ENCODE measurements at places on chromosomes 11 and 22.

GRCh38 chr11:32092581-32093170 is 1.8 kb downstream of the RCN1 start:
- H3K27ac ChIP-seq = peak overlapping the region; percentile 56
- peaks cover 41% of the 10 kb centered on the region for H3K4me1 ChIP-seq
- peaks cover 22% of the 10 kb centered on the region for H3K36me3 ChIP-seq
- no peak for DNase-seq

DNA sequence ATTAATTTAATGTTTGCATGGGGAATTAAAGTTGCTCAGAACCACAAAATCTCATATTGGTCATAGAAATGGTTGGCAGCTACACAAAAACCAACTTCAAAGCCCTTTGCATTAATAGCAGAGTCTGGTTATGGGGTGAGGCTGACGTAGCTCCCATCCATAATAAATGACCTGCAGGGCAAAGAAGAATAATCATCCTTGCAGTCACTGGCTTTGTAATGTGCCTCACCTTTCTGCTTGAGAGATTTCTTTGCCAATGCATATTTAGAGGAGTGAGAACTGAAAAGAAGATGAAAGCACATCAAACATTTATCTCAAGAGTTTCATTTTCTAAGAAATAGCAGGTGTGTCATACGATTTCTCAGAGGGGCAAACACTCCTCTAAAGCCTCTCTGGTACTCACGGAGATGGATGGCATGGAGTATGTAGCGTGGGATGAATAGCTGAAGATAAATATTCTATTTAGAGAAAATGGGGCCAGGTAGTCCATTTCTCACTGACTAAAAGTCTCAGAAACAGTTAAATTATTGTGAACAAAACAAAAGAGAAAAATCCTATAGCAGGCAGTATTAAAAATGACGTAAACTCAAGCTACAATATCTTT is 1491.9 kb downstream of the FAM181B start:
- peaks cover 4% of the 10 kb centered on the region for H3K27me3 ChIP-seq
- H3K27ac ChIP-seq = no peak overlapping the region
- DNase-seq = no peak

GRCh38 chr11:23569547-23569946 is 709.3 kb upstream of the CCDC179 start:
- H3K27ac ChIP-seq = no peak overlapping the region
- H3K4me1 ChIP-seq = no peaks in the 10 kb centered on the region
- H3K4me3 ChIP-seq = no peak overlapping the region
- no peak for DNase-seq
- no peaks in the 10 kb centered on the region for H3K36me3 ChIP-seq

- H3K4me1 ChIP-seq = no peaks in the 10 kb centered on the region
- no peak overlapping the region for H3K27ac ChIP-seq
- no peak for DNase-seq
- peaks cover 10% of the 10 kb centered on the region for H3K27me3 ChIP-seq
Measured at GRCh38 chr11:19392321-19392720, 151.6 kb upstream of the E2F8 start.

- peak; percentile 56 for DNase-seq
- no peaks in the 10 kb centered on the region for H3K27me3 ChIP-seq
- H3K36me3 ChIP-seq = peaks cover 20% of the 10 kb centered on the region
Measured at GRCh38 chr11:119094816-119095065, 6.9 kb downstream of the DPAGT1 start.

GRCh38 chr11:126720539-126721235 is 279.9 kb downstream of the KIRREL3 start:
- peaks cover 4% of the 10 kb centered on the region for H3K4me1 ChIP-seq
- H3K27ac ChIP-seq = no peak overlapping the region
- H3K36me3 ChIP-seq = no peaks in the 10 kb centered on the region
- H3K4me3 ChIP-seq = no peak overlapping the region
- DNase-seq = no peak

GRCh38 chr22:48695251-48695650 is 1132.4 kb downstream of the BRD1 start:
- no peak overlapping the region for H3K27ac ChIP-seq
- H3K4me3 ChIP-seq = no peak overlapping the region
- no peaks in the 10 kb centered on the region for H3K36me3 ChIP-seq
- no peaks in the 10 kb centered on the region for H3K27me3 ChIP-seq
- H3K4me1 ChIP-seq = no peaks in the 10 kb centered on the region

DNA sequence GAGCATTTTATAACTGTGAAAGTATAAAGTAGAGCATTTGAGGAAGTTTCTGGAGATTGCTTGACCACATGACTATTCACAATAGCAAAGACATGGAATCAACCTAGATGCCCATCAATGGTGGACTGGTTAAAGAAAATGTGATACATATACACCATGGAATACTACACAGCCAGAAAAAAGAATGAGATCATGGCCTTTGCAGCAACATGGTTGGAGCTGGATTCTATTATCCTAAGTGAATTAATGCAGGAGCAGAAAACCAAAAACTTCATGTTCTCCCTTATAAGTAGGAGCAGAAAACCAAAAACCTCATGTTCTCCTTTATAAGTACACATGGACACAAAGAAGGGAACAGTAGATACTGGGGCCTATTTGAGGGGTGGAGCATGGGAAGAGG is 30.3 kb downstream of the UVRAG start:
- H3K27ac ChIP-seq = no peak overlapping the region
- DNase-seq = no peak
- peaks cover 27% of the 10 kb centered on the region for H3K4me1 ChIP-seq
- H3K36me3 ChIP-seq = peaks cover 8% of the 10 kb centered on the region

DNA sequence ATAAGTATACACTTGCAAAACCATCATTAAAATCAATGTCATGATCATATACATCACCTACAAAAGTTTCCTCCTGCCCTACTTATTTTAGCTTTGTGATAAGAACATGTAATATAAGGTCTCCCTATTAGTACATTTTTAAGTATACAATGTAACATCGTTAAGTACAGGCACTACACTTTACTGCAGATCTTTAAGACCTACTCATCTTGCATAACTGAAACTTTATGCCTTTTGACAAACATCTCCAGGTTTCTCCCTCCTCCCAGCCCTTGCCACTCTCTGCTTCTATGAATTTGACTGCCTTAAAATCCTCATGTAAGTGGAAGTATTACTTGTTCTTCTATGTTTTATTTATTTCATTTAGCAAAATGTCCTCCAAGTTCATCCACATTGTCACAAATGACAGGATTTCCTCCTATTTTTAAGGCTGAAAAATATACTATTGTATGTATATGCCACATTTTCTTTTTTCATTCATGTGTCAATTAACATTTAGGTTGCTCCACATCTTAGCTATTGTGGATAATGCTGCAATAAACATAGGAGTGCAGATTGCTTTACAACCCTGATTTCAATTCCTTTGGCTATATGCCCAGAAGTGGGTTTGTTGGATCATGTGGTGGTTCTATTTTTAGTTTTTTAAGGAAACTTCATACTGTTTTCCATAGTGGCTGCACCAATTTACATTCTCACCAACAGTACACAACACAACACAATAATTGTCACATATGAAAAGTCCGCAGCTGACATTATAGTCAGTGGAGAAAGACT is 471.1 kb upstream of the ANO3 start:
- peaks cover 26% of the 10 kb centered on the region for H3K4me1 ChIP-seq
- H3K27me3 ChIP-seq = peaks cover 13% of the 10 kb centered on the region
- H3K36me3 ChIP-seq = no peaks in the 10 kb centered on the region
- no peak overlapping the region for H3K4me3 ChIP-seq
- no peak overlapping the region for H3K27ac ChIP-seq

DNA sequence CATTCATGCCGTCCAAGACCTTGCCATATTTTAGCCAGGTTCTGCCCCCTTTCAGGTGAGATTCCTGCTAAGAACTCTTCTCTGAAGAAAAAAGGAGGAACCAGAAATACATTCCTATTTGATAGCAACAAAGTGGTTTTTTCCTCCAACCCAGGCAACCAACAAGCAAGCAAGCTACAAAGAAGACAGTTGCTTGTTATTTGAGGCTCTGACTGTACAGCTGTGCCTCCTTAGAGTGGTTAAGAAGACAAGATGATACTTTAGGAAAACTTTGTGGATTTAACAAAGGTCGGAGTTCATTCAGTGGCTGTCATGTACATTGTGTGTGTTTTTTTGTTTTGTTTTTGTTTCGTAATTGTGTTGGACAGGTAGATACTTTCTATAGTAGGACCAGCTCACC is 21.7 kb downstream of the TEAD1 start:
- no peaks in the 10 kb centered on the region for H3K36me3 ChIP-seq
- H3K27ac ChIP-seq = peak overlapping the region; percentile 98
- H3K4me1 ChIP-seq = peaks cover 92% of the 10 kb centered on the region
- no peak overlapping the region for H3K4me3 ChIP-seq
- no peak for DNase-seq

DNA sequence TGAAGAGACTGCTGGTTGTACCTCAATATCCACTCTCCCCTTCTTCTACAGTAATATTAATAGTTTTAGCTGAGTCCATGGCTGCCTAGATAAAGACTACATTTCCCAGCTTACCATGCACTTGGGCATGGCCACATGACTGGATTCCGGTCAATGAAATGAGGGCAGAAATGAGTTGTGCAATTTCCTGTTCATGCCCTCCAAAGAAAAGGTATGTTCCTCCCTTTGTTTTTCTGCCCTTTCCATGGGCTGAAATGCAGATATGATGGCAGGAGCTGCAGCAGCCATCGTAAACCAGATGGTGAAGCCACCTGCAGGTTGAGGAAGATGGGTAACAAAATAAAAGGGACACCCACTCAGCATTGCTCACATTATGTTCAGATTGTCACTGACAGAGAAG is 15.3 kb upstream of the ELFN2 start:
- H3K27ac ChIP-seq = no peak overlapping the region
- no peak for DNase-seq
- H3K36me3 ChIP-seq = no peaks in the 10 kb centered on the region
- peaks cover 2% of the 10 kb centered on the region for H3K4me1 ChIP-seq
- H3K27me3 ChIP-seq = peaks cover 46% of the 10 kb centered on the region

DNA sequence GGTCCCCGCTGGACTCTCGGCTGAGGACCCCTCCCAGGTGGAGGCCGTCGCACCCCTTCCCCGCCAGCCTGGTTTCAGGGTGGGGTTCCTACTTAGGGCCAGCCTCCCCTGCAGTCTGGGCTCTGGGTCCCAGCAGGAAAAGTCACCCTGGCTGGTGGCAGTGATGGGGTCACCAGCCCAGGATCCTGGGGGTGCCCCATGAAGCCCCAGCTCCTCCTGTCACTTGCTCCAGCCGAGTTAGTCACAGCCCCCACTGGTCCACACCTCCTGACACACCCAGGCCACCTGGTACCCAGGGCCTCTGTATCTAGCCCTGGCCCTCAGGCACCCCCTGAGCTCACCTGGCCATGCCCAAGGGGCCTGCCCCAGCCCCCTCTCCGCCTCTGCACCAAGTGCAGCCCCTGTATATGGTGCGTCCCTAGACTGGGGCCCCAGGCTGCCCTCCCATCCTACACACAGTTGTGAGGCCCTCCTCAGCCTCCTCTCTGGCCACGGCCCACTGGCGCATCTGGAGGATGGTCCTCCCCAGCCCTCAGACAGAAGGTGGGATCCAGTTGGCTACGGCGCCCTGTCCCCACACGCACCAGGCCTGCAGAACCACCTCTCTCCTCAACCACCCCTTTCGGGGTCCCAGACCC is 6.7 kb downstream of the PLXNB2 start:
- peak overlapping the region; percentile 55 for H3K4me3 ChIP-seq
- no peaks in the 10 kb centered on the region for H3K36me3 ChIP-seq
- no peak for DNase-seq
- H3K27ac ChIP-seq = peak overlapping the region; percentile 81
- peaks cover 64% of the 10 kb centered on the region for H3K4me1 ChIP-seq

- H3K27ac ChIP-seq = peak overlapping the region; percentile 96
- peak overlapping the region; percentile 89 for H3K4me3 ChIP-seq
- peaks cover 32% of the 10 kb centered on the region for H3K4me1 ChIP-seq
- no peaks in the 10 kb centered on the region for H3K36me3 ChIP-seq
- H3K27me3 ChIP-seq = no peaks in the 10 kb centered on the region
Measured at GRCh38 chr22:26672060-26672471, 14.7 kb downstream of the MIAT start.

DNA sequence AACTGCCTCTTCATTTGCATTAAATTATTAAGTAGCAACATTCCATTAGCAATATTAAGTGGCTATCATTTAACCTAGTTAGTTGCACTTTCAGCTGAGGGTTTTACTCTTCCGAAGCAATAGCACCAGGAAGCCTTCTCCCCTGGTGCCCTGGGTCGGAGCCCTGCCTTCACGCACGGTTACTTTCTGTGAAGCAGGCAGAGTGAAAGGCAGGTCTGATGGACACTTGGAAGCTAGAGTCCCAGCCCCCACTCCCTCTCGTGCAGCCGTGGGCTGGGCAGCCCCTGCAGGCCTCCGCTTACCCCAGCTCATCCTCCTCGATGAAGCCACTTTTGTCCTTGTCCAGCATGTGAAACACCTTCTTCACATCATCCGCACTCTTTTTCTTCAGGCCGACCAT is 2.0 kb downstream of the PVALB start:
- H3K27ac ChIP-seq = no peak overlapping the region
- H3K27me3 ChIP-seq = peaks cover 89% of the 10 kb centered on the region
- DNase-seq = no peak
- H3K4me1 ChIP-seq = peaks cover 14% of the 10 kb centered on the region

DNA sequence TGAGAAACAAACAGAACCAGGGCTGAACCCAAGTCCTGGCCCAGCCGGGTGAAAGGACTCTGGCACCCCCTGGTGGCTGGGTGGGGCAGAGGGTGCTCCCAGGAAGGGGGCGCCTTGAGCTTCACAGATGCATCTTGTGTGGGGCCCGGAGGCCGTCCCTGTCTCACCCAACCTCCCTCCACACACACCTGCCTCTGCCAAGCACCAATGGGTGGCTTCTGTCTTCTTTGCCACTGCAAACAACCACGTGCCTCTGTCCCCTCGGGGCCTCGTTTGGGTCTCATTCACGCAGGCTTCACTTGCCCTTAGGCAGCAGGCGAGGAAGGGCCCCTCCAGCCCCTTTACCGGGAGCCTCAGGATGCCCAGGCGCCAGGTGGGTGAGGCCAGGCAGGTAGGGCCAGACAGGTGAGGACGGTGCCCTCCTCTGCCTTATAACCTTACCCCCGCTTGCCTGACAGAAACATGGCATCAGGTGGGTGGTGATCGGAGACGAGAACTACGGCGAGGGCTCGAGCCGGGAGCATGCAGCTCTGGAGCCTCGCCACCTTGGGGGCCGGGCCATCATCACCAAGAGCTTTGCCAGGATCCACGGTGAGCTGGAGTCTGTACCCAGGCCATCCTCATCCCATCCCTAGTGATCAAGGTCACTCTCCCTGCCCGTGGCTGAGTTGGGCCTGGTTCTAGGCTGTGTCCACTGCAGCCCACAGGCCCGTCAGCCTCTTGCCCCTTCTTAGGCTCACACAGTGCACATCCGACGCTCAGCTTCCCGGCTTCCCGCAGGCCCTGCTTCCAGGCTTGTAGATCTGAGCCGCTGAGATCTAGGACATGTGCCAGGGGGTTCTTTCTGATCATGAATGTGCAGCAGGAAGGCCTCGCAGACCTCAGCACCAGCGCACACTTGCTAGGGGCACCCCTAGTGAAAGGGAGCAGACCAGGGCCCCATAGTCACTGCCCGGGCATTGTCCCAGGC is 17.2 kb downstream of the POLR3H start:
- no peaks in the 10 kb centered on the region for H3K27me3 ChIP-seq
- peaks cover 18% of the 10 kb centered on the region for H3K36me3 ChIP-seq
- no peak overlapping the region for H3K4me3 ChIP-seq
- no peak overlapping the region for H3K27ac ChIP-seq
- no peaks in the 10 kb centered on the region for H3K4me1 ChIP-seq
